ENCODE measurements at places on chromosomes 2 and 18.

DNA sequence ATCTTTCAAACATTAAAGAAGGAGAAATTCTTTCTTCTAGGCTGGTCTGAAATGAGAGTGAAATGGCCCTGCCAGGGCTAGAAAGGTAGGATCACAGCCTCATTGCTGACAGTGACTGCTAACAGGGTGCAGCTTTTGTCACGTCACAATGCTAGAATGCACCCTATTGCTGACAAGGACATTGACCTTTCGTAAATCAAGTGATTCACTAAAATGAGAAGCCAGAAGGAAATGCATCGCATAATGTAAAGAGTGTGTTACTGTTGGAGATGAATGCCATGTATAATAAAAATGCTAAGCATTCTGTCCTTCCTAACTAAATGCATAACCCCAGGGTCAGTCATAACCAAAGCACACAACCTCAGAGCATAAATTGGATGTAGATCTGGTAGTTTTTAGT is 732.9 kb downstream of the TDRD15 start:
- no peak for DNase-seq

DNA sequence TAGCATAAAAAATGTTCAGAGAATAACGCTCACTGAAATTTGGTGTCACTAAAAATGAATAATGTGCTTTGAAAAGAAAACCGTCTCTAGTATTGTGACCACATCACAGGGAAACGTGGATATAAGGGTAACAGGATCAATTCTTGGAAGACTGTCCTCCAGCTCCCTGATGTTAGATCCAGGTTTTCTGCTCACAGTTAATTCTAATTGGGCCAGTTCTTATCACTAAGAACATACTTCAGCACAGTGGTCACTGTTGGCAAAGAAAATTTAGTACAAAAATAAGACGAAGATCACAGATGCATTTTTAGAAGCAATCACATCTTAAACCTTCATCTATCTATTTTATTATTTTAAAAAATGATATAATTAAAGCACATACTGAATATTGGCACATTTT is 57.0 kb upstream of the CD226 start:
- no peak for DNase-seq

DNA sequence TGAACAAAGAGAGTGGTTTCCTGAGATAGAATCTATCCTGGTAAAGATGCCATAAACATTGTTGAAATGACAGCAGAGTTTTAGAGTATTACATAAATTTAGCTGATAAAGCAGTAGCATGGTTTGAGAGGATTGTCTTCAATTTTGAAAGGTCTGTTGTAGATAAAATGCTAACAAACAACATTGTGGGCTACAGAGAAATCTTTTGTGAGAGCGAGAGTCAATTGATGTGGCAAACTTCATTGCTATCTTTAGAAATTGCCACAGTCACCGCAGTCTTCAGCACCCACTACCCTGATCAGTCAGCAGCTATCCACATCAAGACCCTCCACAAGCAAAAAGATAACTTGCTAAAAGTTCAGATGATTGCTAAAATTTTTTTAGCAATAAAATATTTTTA is 17.5 kb downstream of the VRK2 start:
- DNase-seq, result no peak

DNA sequence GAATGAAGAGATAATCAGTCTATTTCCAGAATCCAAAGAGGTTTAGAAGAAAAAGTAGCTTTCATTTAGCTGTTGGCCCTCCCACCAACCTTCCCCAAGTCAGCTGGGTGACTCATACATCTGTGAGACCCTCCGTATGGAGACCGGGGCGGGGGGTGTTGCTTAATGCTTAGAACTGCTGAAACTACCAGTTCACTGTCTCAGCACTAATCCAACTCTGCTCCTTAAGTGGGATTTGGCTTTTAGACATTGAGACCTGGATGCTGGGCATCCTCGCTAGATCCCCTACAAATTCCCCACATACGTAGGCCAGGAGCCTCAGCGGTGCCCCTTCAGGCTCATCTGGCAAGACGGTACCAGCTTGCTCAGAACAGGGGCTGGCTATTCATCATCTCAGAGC is at the start of gene SAG:
SAG (plus strand) TSS at position 252 of the 400 bp plus-strand sequence. CDS start 1,374 bp downstream, outside the sequence.
- no peak for DNase-seq

DNA sequence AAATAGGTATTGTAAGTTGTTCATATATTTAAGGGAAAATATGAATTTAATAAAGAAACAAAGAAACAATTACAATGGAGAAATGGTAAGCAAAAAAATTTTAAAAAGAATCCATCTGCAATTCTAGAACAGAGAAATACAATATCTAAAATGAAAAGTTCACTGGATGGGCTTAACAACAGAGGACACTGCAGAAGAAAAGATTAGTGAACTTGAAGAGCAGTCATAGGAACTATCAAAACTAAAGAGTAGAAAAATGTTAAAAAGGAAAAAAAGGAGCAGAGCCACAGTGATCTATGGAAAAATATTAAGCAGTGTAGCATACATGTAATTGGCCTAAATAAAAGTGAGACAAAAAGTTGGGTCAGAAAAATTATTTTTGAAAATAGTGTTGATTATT is 83.5 kb downstream of the ALK start:
- no peak for DNase-seq

DNA sequence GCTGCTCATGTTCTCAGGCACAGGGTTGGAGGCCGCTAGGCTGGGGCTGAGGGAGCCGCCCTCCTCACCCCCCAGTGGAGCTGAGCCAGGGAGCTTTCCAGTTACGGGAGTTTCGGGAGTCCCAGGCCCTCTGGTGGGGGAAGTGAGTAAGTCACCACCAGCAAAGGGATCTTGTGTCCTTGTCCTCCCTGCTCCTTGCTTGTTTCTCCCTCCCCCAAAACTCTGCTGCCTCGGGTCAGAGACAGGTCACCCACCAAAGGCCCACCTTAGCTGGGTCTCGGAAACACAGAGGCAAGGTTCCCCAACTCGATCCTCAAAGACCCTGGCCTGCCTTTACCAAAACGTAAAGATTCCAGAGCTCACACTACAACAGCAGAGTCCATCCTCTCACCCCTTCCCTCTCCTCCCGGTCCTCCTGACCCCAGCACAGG is 60.5 kb upstream of the POMC start:
- DNase-seq, result no peak

- no peak for DNase-seq
These were observed 16.7 kb downstream of the COLEC11 start for GRCh38 chr2:3611589-3611988.

DNA sequence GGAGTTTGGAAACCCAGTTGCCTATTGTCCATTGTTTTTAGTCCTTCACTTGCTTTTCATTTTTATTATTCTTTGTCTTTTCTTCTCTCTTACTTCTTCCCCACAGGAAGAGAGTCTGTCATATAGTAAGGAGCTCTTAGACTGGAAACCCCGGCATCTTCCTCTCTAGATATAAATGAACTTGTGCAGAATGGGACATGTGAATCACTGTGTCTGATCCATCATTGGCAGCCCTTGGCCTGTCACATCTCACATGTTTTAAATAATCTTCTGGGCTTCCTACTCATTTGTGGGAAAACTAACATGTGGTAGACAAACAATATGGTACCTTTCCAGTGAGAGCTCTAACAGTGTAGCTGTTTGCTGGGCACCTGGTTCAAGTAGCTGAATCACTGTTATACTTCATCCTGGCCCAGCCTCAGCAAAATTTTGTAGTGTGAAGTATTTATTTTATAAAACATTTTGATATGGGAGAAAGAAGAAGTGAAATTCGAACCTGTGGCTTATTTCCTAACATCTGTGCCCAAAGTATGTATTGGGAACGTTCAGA is 112.8 kb downstream of the PHLPP1 start:
- DNase-seq, result no peak

GRCh38 chr18:9616049-9616448 is 1.7 kb upstream of the PPP4R1 start:
- DNase-seq, result no peak

DNA sequence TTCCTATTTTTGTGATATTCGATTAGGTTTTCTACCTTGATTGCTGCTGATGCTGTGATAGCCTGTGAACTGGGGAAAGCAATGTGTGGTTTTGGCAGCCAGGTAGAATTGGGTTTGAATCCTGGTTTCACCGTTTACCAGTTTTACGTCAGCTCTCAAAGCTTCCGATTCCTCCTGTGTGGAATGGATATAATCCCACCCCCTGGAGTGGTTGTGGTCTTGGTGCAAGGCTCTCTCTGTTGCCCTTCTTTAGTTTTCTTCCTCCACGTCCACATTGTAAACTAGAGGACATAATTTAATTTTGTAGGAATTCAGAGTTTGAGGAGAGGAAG is 45.0 kb downstream of the PHLPP1 start:
- no peak for DNase-seq

- no peak for DNase-seq
These were observed 392.1 kb upstream of the HS6ST1 start for GRCh38 chr2:128710729-128711128.

GRCh38 chr2:112182581-112183034 is 44.4 kb downstream of the FBLN7 start:
- peak; percentile 74 for DNase-seq

GRCh38 chr18:73482901-73483300 is 615.1 kb upstream of the NETO1 start:
- no peak for DNase-seq

DNA sequence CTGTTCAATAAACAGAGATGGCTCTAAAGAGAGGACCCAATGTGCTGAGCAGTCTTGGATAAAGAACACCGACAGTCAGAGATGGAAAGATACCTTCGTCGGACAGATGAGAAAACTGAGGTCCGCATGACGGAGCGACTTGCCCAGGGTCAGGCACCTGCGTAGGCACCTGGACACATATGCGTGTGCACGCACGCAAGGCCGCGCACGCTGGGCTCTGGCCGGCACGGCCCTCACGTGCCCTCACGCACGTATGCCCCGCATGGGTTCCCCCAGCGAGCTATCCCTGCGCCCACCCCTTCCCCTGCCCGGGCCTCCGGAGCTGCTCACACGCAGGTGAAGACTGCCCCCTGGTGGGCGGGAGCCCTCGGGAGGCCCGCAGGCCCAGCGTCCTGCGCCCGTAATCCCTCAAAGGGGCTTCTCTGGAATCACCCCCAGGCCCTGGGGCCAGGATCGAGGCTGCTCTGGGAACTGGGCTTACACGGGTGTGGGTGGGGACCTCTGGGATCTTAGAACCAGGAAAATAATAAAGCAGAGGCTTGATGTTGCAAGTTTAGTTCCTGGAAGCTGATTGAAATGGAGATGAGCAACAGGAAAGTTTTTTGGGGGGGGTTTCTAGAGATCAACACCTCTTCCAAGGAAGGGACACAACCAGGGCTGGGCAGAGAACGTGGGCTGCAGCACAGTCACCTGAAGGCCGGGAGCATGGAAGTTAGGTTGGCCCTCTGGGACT is 246.3 kb downstream of the TNS1 start:
- DNase-seq, result peak; percentile 78
